MCF 10A (cell line): ENCODE measurements at places on chromosomes 5 and 9.

GRCh38 chr9:110356639-110357395 lies 19.2 kb upstream of the TXNDC8 start:
- DNase-seq: no peak
- no peaks in the 10 kb centered on the region for H3K36me3 ChIP-seq
- H3K4me1 ChIP-seq: no peaks in the 10 kb centered on the region
- no peak overlapping the region for H3K27ac ChIP-seq
- no peak overlapping the region for H3K4me3 ChIP-seq

DNA sequence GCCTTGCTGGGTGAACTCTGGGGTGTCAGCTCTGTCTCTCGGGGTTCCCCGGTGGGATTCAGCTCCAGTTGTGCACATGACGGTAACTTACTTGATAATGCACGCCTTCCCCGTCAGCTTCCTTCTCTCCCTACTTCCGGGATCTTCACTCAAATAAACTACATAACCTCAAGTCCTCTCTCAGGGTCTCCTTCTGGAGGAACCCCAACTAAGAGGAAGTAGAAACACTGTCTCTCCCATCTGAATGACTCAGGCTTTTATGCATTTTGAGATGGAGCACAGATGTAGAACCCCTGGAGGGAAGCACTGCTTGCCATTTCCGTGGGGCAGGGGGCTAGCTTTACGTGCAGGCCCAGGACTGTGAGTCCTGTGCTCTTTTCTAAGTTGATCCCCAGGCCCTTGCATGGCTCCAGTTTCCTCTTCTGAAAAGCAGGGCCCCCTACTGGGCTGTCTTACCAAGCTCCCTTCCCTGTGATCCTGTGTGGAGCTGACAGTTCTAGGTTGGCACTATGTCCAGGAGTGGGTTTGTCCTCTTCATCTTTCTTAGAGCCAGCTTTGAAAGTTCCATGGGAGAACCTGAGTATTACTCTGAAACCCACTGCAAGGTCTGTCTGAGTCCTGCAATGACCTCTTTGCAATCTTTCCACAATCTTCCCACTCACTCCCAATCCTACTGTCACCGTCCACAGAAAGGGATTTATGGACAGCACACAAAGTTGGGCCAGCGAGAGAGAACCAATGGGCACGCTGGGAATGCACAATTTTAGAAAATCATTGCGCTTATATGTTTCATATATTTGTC lies 17.7 kb downstream of the S1PR3 start:
- no peak overlapping the region for H3K4me3 ChIP-seq
- H3K4me1 ChIP-seq: peaks cover 14% of the 10 kb centered on the region
- no peaks in the 10 kb centered on the region for H3K36me3 ChIP-seq
- no peaks in the 10 kb centered on the region for H3K27me3 ChIP-seq
- no peak overlapping the region for H3K27ac ChIP-seq
- DNase-seq: no peak

DNA sequence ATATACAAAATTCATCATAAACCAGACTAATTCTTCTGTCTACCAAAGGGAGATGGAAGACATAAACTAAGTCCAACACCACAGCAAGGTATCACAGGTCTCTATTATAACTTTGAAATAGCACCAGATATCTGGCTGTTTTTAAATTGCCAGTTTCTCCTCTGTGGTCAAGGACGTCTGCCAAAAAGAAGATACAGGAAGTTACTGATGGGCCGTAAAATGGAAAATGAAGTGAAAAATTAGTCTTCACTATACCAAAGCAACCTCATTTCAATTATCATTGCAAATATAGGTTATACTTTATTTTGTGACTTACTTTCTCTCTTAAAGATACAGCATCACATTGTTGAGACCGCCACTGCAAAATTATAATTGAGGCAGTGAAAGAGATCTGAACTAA lies 225.5 kb downstream of the NDUFS4 start:
- no peak overlapping the region for H3K27ac ChIP-seq
- no peak overlapping the region for H3K4me3 ChIP-seq
- no peaks in the 10 kb centered on the region for H3K27me3 ChIP-seq
- H3K36me3 ChIP-seq: no peaks in the 10 kb centered on the region
- no peaks in the 10 kb centered on the region for H3K4me1 ChIP-seq
- DNase-seq: no peak

GRCh38 chr5:132773601-132774355 lies 3.3 kb downstream of the SEPTIN8 start:
- H3K4me1 ChIP-seq: peaks cover 22% of the 10 kb centered on the region
- DNase-seq: no peak
- H3K36me3 ChIP-seq: no peaks in the 10 kb centered on the region
- peak overlapping the region; percentile 10 for H3K27ac ChIP-seq
- H3K27me3 ChIP-seq: no peaks in the 10 kb centered on the region

- no peaks in the 10 kb centered on the region for H3K27me3 ChIP-seq
- H3K27ac ChIP-seq: peak overlapping the region; percentile 76
- H3K36me3 ChIP-seq: no peaks in the 10 kb centered on the region
- peak overlapping the region; percentile 28 for H3K4me3 ChIP-seq
- peaks cover 43% of the 10 kb centered on the region for H3K4me1 ChIP-seq
Observed at GRCh38 chr5:151092762-151093161, 11.9 kb upstream of the TNIP1 start.

GRCh38 chr5:155455791-155456514 lies 442.4 kb downstream of the KIF4B start:
- no peak overlapping the region for H3K27ac ChIP-seq
- no peaks in the 10 kb centered on the region for H3K36me3 ChIP-seq
- no peak overlapping the region for H3K4me3 ChIP-seq

DNA sequence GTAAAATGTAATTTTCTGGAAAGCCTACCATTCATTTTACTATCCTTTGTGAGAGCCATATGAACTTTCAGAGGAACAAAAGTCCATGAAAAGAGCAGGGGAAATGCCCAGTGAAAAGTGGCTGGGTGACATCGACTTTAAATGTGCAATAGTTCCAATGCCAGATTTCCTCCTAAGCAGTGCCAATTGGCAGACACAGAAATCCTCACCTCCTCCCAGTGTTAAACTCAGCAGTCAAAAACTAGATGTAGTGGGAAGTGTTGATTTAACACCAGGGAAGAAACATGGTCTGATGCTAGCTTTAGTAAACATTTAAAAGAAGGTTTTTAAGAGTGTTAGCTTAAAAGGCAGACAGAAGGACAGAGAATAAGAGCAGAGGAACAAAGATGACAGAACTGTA lies 2055.2 kb downstream of the MAT2B start:
- DNase-seq: no peak
- no peak overlapping the region for H3K27ac ChIP-seq
- H3K36me3 ChIP-seq: no peaks in the 10 kb centered on the region
- no peak overlapping the region for H3K4me3 ChIP-seq
- H3K27me3 ChIP-seq: no peaks in the 10 kb centered on the region

DNA sequence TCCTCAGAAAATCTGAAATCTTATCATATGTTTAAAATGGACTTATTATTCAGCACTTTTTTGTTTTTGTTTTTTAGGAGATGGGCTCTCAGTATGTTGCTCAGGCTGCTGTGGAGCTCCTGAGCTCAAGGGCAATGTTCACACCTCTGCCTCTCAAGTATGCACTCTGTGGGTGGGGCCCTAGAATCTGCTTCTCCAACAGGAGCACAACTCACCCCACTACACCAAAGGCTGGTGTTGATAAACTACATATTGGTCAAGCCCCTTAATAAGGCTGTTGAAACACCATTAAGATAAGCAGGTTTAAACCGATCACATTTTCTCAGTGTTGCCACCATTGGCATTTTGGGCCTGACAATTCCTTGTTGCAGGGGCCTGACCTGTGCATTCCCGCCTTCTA lies 131.6 kb downstream of the FANCC start:
- no peaks in the 10 kb centered on the region for H3K27me3 ChIP-seq
- H3K4me1 ChIP-seq: no peaks in the 10 kb centered on the region
- H3K36me3 ChIP-seq: no peaks in the 10 kb centered on the region
- H3K27ac ChIP-seq: no peak overlapping the region
- no peak for DNase-seq

DNA sequence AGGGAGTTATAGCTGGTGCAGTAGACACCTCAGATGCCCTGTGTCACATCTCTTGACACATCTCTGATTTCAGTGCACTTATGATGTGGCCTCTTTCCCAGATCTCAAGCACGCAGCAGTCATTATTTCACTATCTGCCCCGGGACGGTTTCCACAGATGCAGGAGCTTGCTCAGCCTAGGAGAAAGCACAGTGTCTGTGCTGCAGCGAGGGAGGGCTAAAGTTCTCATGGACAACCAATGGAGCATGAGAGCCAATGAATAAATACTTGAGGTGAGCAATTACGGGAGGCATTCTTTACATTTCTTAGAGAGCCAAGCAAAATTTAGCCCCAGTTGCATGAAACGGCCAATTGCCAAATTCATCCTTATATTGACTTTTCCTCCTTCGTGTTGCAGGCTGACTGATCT lies 7.4 kb upstream of the MOB3B start:
- H3K27me3 ChIP-seq: no peaks in the 10 kb centered on the region
- no peak overlapping the region for H3K4me3 ChIP-seq
- DNase-seq: no peak
- H3K4me1 ChIP-seq: peaks cover 35% of the 10 kb centered on the region

DNA sequence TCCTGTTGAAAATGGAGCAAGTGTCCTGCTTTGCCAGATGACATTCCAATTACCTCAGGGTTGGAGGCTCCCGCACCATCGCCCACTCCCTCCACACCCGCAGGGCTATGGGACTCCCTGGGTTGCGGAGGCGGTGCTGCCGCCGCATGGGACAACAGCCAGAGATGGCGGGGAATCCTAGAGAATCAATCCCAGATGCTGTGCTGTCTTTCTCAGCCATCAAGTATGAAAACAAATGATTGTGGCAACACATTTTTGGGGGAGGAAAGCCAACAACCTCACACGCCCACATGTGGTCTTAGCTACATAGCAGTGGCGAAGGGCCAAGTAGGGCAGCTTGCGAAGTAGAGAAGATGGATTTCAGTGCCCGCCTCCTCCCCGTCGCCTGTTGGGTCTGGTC lies 46.7 kb downstream of the IL31RA start:
- no peaks in the 10 kb centered on the region for H3K36me3 ChIP-seq
- H3K27ac ChIP-seq: no peak overlapping the region
- peak; percentile 29 for DNase-seq
- no peaks in the 10 kb centered on the region for H3K4me1 ChIP-seq
- no peak overlapping the region for H3K4me3 ChIP-seq

DNA sequence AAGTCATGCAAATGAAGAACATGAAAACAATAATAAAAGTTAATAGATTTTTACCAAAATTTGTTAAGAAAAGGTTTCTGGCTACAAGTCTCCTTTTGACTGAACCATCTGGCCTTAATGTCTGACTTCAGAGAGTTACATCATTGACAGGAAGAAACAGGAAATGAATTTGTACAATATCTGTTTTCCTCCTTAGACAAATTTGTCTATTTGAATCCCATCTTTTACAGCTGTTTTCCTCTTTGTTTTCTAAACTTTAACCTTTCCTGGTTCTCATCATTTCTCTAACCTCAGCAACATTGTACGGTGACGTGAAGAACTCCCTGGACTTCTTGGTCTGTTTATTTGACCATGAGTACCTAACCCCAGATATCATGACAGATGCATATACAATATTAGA lies 567.5 kb upstream of the RIOK2 start:
- no peak for DNase-seq
- no peak overlapping the region for H3K27ac ChIP-seq
- H3K4me1 ChIP-seq: peaks cover 6% of the 10 kb centered on the region
- H3K36me3 ChIP-seq: no peaks in the 10 kb centered on the region

- H3K36me3 ChIP-seq: no peaks in the 10 kb centered on the region
- H3K4me1 ChIP-seq: peaks cover 5% of the 10 kb centered on the region
- H3K27ac ChIP-seq: peak overlapping the region; percentile 49
- H3K27me3 ChIP-seq: no peaks in the 10 kb centered on the region
- DNase-seq: peak; percentile 66
Observed at GRCh38 chr5:15620501-15620900, 120.5 kb downstream of the FBXL7 start.

GRCh38 chr5:127351418-127351817 lies 60.8 kb downstream of the MEGF10 start:
- DNase-seq: no peak
- no peaks in the 10 kb centered on the region for H3K36me3 ChIP-seq
- no peak overlapping the region for H3K4me3 ChIP-seq
- H3K4me1 ChIP-seq: peaks cover 5% of the 10 kb centered on the region
- H3K27me3 ChIP-seq: peaks cover 5% of the 10 kb centered on the region
